NCI-H524 (cell line): ENCODE measurements at places on chromosomes 5 and 9.

- DNase-seq, result no peak
Observed at GRCh38 chr9:134519375-134520070, 122.1 kb upstream of the COL5A1 start.

DNA sequence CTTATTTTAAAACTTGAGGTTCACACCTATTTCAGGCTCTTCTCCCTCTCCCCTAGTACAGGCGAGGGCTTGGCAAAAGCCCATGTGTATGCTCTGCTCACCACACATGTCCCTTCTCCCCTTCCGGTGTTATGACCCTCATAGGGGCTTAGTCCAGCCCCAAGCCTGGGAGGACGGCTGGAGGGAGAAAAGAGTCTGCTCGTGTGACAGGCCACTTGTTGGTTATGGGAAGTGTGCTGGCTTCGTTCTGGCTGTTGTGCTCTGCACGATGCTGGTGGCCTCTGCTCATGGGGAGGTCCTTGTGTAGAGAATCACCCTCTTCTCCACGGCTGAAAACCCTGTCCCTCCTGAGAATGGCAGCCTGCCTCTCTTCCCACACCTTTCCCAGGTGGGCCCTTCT lies 11.1 kb downstream of the PTTG1 start:
- DNase-seq, result no peak

DNA sequence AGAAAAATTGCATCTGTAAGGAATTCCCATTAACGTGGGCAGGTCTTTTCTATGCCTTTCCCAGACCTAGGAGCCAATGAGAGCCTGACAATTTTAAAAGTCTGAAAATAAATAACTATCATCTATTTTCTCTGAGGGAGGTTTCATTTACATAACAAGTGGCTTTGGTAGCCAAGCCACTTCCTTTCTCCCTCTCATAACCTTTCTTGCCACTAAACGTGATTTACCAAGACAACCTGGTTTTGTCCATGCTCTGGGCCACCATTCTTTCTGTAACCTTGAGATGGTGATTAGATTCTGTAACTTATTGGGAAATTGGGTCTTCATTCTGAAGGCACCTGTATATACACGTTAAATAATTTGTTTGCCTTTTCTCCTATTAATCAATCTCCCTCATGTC lies 1046.9 kb downstream of the CDH12 start:
- no peak for DNase-seq

DNA sequence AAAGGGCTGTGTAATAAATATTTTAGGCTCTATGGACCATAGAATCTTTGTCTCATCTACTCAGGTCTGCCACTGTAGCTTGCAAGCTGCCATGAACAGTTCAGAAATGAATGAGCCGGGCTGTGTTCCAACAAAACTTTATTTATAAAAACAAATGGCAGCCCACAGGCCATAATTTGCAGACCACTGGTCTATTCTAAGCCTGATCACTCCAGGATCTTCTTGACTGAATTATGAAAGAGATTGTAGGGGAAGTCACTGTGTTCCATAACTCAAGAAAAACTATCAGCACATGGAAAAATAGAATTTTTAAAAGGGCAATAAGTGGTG lies 11.4 kb upstream of the C1QTNF3 start:
- DNase-seq, result no peak

- DNase-seq, result no peak
Observed at GRCh38 chr5:169018925-169019324, 282.0 kb downstream of the SLIT3 start.
